ENCODE measurements at places on chromosomes 11 and 22.
A peak's percentile ranks its signal among the peaks of the same experiment; 100 is the strongest.

DNA sequence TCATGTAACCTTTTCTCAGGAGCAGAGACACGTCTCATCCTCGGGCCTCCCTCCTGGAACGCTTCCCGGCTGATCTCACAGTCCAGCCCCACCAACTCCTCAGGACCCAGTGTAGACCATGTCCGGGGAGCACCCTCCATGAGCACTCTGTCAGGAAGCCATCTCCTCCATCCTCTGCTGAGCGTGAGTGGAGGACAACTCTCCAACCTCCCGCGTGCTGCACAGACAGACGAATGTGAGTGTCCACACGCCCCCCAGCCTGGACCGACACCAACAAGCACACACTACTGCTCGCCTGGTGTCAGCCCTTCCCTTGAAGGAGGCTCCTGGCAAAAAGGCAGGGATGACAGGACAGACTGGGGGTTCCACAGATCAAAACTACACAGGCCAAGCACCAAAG lies 86.6 kb downstream of the SHANK2 start:
- no peak for DNase-seq

DNA sequence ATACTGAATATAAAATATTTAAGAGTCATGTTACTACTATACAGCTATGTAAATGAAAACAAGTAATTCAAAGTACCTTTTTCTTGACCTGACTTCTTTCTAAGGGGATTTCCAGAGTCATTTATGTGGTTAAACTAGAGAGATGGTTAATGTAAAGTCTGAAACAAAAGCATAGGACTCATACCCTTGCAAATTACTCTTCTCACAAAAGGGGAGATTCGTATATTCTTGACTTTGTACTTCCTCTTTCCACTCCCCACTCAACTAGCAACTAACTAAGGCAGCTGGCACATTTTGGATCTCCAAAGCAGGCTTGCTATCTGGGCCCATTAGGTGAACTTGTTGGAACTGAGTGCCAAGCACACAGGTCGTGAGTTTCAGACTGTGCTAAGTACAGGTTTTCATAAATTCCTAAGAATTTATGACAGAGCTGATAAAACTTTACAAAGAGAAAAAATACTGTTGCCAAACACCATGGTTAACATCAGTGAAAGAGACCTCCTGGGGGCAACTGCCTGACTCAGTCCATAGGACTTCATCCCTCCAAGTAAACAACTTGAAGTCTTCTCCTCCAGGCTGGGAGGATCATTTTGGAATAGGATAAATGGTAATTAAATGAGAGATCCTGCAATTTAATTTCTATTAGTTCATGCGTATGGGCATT lies 77.0 kb upstream of the DDI1 start:
- peak; percentile 36 for DNase-seq

GRCh38 chr11:88555018-88555828 lies 217.7 kb upstream of the CTSC start:
- DNase-seq, result peak; percentile 100

GRCh38 chr11:34795641-34796040 lies 120.5 kb downstream of the APIP start:
- no peak for DNase-seq

DNA sequence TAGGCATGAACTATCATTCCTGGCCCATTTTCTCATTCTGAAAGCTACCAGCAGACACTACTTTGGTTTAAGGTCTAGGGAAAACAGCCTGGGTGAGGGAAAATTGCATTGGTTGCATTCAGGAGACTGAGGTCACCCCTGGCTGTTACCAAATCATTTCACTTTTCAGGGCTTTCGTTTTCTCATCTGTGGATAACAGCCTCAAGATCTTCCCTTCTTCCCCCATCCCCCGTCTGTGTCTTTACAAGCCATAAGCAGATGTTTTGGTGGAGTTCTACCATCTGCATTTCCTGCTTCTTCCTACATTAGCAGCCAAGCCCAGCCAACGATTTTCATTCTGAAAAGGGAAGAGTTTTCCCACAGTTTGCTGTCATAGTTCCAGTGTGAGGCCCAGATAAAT lies 130.4 kb downstream of the HIPK3 start:
- no peak for DNase-seq

- DNase-seq, result no peak
Measured at GRCh38 chr11:73265853-73266645, 6.1 kb upstream of the P2RY6 start.
